ENCODE measurements at places on chromosomes 3 and 15.

GRCh38 chr15:38242055-38242454, 10.6 kb upstream of the SPRED1 start:
- DNase-seq: no peak

GRCh38 chr3:56987238-56987895, 73.1 kb upstream of the SPATA12 start:
- DNase-seq: no peak

DNA sequence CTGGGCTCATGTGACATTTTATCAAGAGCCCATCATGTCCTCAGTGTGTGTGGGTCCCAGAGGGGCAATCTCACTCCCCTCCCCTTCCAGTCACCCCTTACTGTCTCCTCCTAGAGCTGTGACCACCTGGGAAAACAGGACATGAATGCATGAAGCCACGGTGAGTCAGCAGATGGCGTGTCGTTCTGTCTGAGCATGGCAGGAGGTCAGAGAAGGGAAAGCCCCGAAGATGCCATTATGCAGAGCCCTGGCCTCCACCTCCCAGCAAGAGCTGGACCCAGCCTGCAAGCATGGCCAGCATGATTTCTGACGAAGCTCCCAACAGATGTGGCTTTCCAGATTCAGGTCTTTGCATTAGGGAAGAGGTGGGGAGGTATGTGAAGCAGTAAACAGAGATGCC, 118.5 kb downstream of the TLE3 start:
- DNase-seq: no peak

GRCh38 chr3:105906836-105907235, 38.0 kb upstream of the CBLB start:
- no peak for DNase-seq

GRCh38 chr3:129119365-129120100, 2.1 kb downstream of the RAB43 start:
- no peak for DNase-seq

DNA sequence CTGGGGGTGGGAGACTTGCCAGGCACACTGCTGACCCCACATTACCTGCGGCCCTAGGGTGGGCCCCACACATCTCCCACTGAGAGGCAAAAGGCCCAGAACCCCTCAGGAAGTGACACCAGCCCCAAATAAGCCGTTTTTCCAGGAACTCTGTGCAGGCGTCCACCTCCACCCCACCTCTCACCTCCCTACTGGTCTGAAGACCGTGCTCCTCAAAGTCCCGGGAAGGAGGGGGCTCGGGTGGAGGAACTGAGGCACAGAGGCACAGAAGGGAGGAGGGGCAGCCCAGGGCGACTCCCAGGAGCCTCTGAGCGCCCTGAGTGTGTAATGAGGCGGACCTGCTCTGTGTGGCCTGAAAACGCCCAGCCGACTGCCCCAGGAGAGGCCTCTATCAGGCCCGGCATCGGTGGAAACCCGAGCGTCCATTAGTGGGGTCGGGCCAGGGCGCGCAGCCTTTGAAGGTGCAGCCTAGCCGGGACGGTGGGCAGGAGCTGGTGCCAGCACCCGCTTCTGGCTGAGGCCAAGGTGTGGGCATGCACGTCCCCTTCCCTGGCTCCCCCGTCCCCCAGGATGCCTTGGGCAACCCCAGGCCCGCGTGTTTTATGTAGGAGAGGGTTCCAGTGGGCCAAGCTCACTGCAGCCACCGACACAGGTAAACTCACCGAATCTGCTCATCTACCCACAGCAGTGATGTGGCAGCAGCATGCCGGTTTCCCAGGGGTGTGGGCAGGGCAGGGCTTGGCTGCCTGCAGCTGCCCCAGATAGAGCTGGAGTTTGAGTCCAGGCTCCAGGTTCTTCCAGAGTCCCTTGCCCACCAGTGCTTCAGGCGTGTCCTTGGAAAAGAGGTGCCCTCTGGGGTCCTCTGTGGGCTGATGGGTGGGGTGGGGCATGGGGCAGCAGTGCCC, 55.8 kb downstream of the DNAJB8 start:
- DNase-seq: no peak

DNA sequence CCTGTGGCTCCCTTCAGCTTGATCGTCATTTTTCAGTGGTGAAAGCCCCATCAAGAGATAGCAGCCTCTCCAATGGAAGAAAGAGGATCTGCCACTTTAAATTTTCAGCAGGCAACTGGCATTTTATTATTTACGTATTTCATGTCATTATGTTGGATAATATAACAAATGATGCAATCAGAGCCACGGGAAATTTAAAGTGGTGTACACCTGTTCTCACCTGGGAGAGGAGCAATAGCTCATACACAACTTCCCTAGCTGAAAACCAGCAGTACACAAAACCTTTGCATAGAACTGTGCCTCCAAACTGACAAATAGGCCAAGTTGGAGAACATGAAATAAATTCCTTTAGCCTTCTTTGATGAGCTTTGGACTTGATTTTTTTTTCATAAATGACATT, 136.9 kb downstream of the SATB1 start:
- peak; percentile 11 for DNase-seq

- DNase-seq: no peak
These were observed 4.9 kb downstream of the PLOD2 start for GRCh38 chr3:146156095-146156494.

DNA sequence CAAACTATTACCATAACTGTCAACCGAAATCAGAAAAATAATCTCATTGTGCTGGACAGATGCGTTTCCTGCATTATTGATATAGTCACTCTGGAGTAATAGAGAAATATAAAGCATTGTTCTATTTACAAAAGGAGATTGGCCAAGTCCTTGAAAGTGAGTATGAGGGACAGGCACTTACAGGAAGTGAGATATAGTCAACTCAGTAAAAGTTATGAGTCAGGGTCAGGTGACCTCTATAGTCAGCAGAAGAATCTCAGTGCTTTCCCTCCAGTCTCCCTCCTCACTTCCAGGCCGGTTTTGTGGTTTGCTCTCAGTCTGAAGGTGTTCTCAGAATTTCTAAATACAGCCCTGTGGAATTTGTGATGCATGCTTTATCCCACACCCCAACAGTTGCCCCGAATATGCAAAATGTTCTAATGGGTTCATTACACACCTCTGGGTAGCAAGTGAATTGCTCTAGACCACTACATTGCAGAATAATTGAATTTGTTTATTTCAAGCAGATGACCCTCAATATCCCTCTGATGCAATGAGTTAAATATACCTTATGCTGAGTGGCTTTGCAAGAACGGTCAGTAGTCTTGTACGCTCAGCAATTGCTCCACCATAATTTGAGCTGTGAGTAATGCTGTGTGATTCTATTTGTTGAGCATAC, 787.7 kb downstream of the MCTP2 start:
- DNase-seq: no peak

GRCh38 chr15:51288143-51289065, 50.0 kb downstream of the CYP19A1 start:
- DNase-seq: no peak

GRCh38 chr3:197516517-197516889, 39.3 kb downstream of the BDH1 start:
- DNase-seq: no peak

- no peak for DNase-seq
These were observed 190.6 kb downstream of the OSBPL10 start for GRCh38 chr3:31790193-31791089.

GRCh38 chr15:90035840-90036230, 34.7 kb downstream of the ZNF710 start:
- DNase-seq: no peak

DNA sequence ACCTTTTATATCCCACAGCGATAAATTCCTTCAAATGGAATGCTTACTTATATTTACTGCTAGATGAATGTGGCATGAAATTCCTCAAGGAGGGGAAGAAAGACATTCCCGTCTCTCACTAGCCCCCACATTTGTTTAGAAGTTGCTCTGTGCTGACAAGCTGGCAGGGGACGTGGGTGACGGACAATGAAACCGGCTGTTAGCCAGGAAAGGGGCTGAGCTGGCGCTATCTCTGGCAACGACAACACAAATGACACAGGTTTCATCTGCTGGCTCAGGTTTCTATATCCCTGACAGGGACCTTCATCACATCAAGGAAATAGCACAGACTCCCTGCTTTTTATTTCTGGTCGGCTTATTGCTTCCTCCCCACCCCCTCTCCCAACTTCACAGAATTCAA, 15.8 kb downstream of the RUVBL1 start:
- no peak for DNase-seq

All from NCI-H187 treated with DMSO at 0.1 percent for 48 hours (cell line).